Fibroblast of skin of right quadriceps (primary cell): ENCODE measurements at places on chromosomes 4 and X.
A peak's percentile ranks its signal among the peaks of the same experiment; 100 is the strongest.

GRCh38 chr4:140609548-140610425 is 41.0 kb upstream of the UCP1 start:
- peak; percentile 54 for DNase-seq

DNA sequence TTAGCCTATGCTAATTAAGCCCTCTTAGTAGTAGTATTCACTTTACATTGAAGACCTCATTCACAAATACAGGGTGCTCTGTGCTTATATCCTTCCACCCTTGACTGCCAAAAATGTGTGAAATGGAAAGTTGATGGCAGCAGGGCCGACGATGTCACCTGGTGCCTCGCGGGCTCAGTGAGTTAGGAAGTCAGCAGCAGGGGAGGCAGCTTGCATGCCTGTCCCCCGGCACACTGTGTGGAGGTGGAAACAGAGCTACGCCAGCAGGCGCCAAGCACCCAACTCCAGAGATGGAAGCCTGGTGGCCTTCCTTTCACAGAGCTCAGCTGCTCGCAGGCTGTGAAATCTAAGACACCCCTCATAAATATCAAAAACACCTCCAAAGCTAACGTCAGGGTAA is 8.4 kb downstream of the MSL3 start:
- DNase-seq = no peak

DNA sequence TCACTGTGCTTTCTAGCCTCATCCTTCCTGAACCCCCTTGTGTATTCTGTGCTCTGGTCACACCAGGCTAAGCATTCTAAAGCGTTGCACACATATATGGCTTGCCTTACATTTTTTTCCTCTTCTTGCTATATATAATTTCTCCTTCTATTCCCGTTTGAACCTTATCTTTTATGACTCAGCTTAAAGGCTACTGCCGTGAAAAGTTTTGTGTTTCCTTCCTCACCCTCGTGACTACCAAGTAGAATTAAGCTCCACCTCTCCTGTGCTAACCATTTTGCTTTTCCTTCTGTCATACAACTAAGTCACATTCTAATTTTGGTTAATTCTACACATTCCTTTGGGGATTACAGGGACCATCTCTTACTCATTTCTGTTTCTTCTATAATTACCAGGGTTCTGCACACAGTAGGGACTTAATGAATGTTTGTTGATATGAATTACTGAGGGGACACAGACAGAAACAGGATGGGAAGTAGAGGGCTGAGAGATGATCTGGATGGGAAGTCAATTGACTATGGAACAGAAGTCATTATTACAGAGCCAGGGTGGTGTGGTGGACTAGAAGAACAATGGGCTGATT is 67.1 kb downstream of the DOCK11 start:
- DNase-seq = no peak

GRCh38 chr4:1868293-1868692 is 2.9 kb upstream of the NSD2 start:
- DNase-seq = no peak

GRCh38 chr4:6272863-6273660 is 3.4 kb downstream of the WFS1 start:
- peak; percentile 70 for DNase-seq

DNA sequence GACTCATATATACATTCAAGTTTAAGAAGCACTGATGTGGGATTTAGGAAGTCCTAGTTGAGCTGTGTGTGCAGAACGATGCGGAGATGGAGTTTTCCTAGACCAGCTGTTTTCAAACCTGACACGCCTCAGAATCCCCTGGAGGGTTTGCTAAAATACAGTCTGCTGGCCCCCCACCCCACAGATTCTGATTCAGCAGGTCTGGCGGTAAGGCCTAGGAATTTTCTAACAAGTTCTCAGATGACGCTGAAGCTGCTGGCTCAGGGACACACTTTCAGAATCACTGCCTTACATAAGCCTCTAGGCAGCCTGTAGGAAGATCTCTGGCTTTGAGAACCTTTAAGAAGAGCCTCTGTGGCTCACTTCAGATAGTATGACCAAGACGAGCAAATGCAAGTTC is 73.1 kb downstream of the PHEX start:
- peak; percentile 88 for DNase-seq

GRCh38 chr4:32003548-32003947 is 1283.4 kb downstream of the PCDH7 start:
- no peak for DNase-seq

DNA sequence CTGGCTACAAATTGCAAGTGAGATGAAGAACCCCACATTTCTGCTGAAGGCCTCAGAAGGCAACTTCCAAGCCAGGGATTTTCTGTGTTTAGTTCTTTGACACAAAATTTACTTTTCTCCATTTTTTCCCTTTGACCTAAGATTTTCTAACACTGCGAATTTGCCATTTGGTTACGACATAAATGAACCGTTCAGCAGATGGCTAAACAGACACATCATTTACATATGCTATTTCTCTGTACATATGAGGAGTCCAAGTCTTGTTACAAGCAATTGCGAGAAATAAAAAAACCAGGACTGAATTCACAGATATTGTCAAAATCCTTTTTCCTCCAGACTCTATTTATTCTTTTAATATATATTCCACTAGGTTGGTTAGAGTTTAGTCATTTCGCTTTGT is 978.6 kb downstream of the NLGN4X start:
- DNase-seq = no peak

DNA sequence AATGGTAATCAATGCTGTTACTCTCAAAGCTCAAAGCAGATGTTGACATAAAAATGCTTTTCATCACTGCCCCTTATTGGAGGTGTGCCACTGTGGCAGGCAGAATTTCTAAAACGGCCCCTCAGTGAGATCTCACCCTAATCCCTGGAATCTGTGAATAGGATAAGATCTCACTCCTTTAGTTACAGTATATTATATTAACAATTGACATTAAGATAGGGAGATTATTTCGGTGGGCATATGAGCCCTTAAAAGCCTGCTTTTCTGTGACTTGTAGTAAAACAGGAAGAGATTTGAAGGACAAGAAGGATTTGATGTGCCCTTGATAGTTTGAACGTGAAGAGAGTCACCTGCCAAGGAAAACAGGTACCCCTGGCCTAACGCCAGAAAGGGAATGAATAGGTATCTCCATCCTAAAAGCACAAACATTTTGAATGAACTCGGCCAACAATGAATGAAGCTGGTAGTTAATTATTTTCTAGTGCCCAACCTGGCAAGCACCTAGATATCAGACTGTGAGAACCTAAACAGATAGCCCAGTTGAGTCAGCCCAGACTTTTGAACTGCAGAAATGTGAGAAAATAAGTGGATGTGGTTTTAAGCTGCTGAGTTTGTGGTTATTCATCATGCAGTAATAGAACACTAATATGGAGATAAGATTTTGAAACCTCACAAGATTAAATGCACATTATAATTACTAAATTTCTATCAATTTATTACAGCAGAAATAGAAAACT is 881.6 kb downstream of the PCDH18 start:
- peak; percentile 2 for DNase-seq

DNA sequence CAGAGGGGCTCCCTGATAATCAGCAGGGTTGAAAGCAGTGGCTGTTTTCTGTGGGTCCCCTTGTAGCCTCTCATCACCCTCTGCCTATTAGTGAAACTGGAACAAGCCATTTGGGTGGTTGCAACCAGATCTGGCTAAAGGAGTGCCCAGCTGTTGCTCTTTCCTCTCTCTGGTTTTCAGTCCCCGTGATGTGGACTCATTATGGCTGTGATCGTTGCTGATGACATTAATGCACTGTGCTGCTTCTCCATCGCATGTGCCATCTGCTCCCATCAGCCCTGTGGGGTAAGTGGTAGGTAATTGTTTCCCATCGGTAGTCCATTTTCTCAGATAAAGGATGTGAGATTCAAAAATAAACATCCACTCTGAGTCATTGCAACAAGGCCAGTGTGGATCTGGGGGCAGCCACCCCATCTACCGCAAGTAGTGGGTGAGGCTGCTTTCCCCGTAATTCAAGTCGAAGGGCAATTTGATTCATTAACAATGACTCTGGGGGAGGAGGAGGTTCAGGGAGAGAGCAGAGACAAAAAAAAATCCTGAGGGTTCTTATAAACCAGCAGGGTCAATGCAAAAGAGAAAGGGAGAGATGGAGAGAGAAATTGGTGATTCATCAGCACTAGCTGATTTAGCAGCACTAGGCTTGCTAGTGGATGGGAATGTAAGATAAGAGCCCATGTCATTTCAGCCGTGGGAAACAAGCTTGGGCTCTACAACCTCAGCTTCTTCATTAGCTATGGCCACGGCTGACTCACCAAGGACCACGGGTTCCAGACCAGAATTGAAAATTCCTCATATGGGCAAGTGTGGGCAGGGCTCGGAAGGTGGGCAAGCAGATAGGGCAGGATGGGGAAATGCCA is 357.8 kb downstream of the MID1IP1 start:
- peak; percentile 68 for DNase-seq

- DNase-seq = no peak
These were observed 206.9 kb downstream of the GLUD2 start for GRCh38 chrX:121254336-121254735.

- DNase-seq = no peak
These were observed 158.2 kb downstream of the C4orf33 start for GRCh38 chr4:129254126-129254525.

DNA sequence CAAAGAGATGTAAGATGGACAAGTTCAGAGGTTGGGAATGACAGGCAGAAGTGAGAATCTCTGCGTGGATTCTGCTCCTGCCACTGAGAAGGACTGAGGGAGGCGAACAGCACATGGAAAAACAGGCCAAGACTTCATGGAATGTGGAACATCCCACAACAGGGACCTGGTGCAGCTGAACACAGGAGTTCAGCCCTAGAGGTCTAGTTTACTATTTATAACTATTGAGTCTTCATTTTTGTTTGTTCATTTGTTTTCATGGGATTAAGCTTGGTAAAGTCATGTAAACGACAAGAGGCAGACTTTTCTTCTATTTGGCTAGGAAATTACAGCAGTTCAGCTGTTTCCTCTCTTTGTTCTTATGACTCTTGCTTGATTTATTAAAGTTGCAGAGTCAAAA is 234.5 kb downstream of the MAML3 start:
- DNase-seq = peak; percentile 74

DNA sequence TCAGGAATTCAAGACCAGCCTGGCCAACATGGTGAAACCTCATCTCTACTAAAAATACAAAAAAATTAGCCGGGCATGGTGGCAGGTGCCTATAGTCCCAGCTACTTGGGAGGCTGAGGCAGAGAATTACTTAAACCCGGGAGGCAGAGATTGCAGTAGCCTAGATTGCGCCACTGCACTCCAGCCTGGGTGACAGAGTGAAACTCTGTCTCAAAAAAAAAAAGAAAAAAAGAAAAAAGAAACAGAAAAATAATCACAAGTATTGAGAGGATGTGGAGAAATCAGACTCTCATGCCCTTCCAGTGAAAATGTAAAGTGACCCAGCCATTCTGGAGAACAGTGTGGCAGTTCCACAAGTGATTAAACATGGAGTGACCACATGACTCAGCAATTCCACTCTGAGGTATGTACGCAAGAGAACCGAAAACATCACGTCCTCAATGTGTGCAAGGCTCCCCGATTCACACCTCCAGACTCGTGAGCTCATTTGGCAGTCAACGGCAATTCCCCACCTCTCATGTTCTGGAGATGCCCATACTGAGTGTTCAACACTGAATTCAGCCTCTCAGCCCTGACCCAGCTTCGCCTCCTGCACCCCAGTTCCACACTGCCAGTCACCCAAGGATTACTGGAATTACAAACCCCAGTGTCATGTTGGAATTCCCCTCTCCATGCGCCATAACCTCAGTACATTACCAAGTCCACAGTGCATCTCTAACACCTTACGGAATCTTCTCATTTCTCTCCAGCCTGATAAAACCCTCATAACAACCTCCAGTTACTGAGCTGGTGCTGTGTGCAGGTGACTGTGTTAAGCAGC is 21.1 kb downstream of the ACOX3 start:
- DNase-seq = no peak

GRCh38 chr4:145740806-145741205 is 60.9 kb downstream of the C4orf51 start:
- DNase-seq = no peak

GRCh38 chr4:22093126-22093525 is 144.6 kb upstream of the KCNIP4 start:
- DNase-seq = no peak

DNA sequence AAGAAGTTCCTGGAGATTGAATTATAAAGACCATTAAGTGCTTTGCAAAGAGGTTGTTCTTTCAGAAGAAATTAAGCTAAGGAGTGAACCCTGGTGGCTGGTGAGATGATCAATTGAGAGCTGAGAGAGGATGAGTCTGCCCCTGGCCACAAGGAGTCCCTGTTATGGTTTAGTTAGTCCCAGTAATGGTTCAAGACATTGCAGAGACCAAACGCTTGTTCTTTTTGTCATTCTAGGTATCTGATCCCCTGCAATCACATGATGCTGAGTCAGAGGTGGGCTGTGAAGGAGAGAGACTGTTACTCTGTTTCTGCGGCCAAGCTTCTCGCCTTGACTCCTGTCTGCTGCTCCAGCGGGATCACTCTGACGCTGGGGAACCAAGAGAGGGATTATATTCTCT is 114.5 kb downstream of the GATB start:
- DNase-seq = no peak

DNA sequence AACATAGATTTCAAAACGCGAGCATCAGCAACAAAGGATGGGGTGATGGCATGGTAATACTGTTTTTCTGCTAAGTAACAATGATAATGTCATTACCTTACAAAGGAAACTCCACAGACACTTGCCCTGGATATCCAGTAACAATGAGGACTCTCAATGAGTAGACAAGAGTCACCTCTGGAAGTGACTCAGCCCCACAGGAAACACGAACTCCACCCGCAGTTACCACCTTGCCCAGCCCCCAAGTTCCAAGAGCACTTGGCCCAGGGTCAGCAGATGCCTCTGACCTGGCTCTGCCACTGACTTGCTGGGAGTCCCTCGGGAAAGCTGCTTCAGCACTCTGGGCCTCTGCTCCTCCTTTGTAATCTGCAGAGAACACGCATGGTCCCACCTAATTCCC is 110.3 kb upstream of the MAP3K15 start:
- DNase-seq = no peak

- peak; percentile 48 for DNase-seq
These were observed 36.1 kb upstream of the DOCK11 start for GRCh38 chrX:118459494-118459893.

- DNase-seq = no peak
These were observed 72.8 kb downstream of the PRSS12 start for GRCh38 chr4:118279920-118280432.

DNA sequence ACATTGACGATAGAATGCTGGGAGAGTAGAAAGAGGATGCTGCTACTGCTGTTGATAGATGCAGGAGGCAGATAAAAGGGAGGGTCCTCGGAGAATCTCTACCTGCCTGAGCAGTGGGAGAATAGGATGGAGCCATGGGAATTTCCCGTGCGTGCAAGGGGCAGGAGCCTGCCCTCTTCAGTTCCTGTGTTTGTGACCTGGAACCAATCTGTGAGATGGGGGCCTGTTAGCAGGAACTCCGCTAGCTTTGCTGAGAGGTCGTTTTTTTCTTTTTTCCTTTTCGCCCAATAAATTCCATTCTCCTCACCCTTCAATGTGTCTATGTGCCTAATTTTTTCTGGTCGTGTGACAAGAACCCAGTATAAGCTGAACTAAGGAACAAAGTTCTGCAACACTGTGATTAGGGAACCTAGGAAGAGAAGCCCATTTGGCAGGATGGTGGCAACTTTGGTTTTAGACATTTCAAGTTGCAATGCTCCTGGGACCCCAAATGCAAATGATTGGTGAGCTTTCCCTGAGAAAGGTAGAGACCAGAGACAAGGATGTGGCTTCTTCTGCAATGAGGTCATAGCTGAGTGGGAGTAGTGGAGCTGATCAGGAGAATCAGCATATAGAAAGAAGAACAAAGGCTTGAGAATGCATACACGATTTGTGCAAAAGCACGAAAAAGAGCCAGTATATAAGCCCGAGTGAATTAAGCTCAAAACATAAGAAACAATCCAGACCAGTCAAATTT is 23.9 kb downstream of the SLC39A8 start:
- DNase-seq = no peak
